ENCODE measurements at places on chromosomes 3 and 15.

GRCh38 chr3:66186545-66186944 lies 34.3 kb upstream of the SLC25A26 start:
- DNase-seq: peak; percentile 9

DNA sequence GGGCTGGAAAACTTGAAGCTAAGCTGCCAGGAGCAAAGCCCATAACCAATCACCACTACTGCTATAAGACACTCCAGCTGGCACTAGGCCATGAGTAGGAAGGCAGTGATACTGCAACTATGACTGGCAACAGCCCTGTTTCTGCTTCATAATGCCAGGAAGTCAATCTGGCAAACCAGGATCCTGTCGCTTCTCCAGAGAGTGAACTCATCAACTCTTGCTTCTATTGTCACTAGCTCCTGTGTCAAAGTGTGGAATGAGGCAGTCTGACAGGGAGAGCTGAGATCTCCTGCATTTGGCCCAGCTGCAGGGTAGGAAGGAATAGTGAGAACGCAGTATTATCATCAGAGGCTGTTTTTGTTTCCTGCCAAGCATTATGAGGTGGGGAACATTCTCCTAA lies 105.3 kb downstream of the CTNNB1 start:
- DNase-seq: no peak

- DNase-seq: peak; percentile 32
Measured at GRCh38 chr3:160401291-160402095, 2.0 kb downstream of the SMC4 start.

- DNase-seq: no peak
Measured at GRCh38 chr3:59483191-59483590, 433.4 kb upstream of the CFAP20DC start.

DNA sequence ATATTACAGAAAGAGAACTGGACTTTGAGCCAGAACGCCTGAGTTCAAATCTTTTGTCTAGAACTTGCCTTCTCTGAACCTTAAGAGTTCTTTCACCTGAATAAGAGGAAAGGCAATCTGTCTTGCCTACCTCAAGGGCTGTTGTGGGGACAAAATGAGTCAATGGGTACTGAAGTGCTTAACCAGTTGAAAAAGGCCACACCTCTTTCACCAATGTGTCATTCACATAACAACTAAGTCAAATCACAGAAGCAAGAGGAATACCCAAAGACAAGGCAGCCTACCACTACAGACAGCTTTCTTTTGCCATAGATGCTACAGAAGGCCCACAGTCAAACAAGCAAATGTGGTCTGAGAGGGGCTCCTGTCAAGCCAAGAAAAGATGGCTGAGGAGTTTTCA lies 39.7 kb downstream of the NBEAL2 start:
- DNase-seq: no peak

- no peak for DNase-seq
Measured at GRCh38 chr3:52090131-52090932, 34.0 kb upstream of the DUSP7 start.

DNA sequence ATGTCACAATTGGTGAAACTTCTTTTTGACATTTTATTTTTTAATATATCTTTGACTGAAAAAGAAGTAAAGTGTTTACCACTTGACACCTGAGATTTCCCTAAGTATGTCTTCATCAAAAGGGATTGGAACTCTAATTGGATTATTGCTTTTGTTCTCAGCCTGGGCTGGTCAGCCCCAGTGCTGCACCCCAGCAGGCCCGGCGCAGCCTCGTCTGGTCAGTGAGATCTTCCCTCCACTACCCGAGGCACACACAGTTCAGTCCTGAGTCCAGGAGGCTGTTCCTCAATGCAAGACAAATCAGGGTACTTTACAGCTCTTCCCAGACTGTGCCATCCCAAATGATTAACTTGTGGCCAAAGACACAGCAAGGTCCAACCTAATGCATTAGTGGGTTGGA lies 146.9 kb upstream of the SEMA6D start:
- DNase-seq: peak; percentile 70

GRCh38 chr3:45553469-45553974 lies 41.0 kb upstream of the LIMD1 start:
- DNase-seq: no peak

- DNase-seq: no peak
Measured at GRCh38 chr3:113295463-113295862, 84.1 kb downstream of the BOC start.

- no peak for DNase-seq
Measured at GRCh38 chr15:78024519-78024870, 53.0 kb downstream of the TBC1D2B start.

- DNase-seq: no peak
Measured at GRCh38 chr3:170007031-170007663, 30.6 kb upstream of the GPR160 start.

GRCh38 chr15:33864360-33865075 lies 103.8 kb upstream of the CHRM5 start:
- DNase-seq: no peak

- DNase-seq: no peak
Measured at GRCh38 chr3:46130631-46131310, 77.3 kb downstream of the CCR1 start.

DNA sequence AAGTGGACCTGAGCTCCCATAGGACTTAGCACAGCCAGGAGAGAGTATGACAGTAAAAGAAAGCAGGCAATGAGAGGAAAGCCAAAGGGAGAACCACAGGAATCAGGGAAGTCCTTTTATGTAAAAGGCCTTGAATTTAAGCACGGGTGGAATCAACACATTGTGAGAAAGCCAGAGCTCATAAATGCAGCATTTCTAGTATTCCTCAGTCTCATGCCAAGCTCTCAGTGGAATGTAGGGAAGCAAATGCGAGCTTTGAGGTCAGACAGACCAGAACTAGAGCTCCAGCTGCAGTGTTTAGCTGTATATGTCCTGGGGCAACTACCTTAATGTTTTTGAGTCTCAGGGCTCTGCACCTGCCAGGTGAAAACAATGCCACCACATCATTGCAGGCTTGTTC lies 132.1 kb upstream of the TRIM42 start:
- DNase-seq: no peak

DNA sequence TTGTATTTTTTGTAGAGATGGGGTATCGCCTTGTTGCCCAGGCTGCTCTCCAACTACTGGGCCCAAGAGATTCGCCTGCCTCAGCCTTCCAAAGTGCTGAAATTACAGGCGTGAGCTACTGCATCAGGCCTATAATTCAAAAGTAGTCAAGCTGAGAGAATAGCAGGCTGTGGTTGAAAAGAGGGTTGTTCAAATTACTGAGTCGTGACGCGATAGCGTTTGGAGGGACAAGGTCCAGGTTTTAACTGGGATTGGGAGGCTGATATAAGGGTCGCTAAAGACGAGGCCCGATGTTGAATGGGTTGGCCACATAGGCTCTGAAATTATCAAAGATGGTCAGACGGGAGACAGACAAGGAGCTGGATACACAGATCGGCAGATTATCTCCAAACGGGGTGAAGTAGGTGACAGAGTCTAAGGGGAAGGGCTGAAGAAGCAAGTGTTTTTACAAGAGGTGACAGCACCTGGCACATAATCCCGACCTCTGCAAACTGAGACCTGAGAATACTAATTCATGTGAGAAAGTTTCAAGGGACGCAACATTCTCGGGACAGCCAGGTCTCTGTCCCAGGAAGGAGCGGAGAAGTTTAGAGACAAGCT lies 759 bp upstream of the ARID3B start:
- peak; percentile 33 for DNase-seq

GRCh38 chr3:62669161-62669560 lies 206.1 kb downstream of the CADPS start:
- DNase-seq: peak; percentile 23

GRCh38 chr3:43525941-43526607 lies 95.7 kb downstream of the ANO10 start:
- DNase-seq: no peak

DNA sequence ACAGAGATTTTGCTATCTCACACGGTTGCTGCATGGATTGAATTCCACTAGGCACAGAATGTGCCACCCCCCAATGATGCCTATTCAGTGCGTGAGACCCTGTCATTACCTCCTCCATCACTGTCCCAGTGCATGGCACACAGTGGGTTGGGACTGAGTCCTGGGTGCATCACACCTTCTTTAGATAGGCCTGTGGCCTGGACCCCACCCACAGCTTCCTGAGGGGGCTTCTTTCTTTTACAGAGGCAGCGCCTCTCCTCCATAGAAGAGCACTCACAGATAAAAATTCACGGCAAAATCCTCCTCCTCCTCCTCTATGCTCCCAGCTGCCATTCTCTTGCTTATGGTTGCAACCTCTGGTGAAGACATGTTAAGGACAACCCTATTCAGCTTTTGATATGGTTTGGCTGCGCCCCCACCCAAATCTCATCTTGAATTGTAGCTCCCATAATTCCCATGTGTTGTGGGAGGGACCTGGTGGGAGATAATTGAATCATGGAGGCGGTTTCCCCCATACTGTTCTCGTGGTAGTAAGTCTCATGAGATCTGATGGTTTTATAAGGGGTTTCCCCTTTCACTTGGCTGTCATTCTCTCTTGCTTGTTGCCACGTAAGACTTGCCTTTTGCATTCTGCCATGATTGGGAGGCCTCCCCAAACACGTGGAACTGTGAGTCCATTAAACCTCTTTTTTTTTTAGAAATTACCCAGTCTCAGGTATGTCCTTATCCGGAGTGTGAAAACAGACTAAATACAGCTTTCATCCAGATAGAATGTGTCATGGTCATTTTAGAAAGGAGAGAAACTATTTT lies 147.6 kb downstream of the KLF13 start:
- DNase-seq: no peak

DNA sequence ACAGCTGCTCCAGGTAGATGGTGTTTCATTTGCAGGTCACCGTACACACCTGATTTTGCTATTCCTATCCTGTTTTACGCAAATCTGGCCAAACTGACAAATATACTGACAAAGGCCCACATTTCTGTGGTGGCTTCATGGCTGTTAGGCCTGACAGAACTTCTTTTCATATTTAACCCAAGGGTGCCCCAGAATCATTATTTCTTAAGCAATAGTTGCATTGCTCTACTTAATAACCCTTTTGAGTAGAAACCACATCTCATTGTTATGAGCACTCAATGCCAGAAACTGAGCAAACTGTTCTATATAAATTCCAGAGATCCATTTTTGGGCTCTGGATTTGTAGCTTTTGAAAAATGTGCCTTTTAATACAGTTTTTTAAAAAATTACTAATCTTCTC lies 19.4 kb downstream of the ASTE1 start:
- no peak for DNase-seq

DNA sequence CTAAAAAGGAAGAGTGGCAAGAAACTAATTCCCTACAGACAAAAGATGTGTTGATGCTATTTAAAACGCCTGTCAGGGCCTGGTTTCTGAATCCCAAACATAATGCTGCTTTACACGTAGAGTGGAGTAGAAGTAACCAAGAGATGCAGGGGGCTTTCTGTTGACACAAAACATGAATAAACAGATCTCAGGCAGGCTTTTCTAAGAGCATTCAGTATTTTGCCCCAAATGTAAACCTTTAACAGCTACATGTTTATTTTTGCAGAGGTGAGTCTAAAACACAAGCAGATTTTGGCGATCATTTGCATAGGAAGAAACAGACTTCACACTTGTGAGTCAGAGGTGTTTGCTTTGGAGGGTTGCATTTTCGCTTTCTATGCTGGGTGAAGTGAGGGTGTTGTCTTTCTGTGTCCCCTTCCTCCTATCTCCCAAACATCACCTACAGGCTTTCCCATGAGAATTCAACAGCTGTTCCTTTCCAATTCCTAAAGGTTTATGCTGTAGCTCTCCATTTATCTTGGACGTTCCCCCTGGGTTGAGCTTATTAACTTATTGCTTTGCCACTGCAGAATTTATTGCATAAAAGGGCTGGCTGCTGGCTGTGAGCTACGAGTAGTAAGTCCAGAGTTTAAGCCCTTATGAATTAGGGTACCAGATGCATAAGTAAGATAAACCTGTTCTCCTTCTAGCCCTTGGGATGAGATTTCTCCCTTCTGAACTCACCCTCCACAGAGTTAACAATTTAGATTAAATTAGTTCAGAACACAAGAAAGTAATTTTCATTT lies 156.7 kb downstream of the DIPK2A start:
- peak; percentile 60 for DNase-seq

- DNase-seq: no peak
Measured at GRCh38 chr3:133210656-133211055, 172.5 kb downstream of the TMEM108 start.

DNA sequence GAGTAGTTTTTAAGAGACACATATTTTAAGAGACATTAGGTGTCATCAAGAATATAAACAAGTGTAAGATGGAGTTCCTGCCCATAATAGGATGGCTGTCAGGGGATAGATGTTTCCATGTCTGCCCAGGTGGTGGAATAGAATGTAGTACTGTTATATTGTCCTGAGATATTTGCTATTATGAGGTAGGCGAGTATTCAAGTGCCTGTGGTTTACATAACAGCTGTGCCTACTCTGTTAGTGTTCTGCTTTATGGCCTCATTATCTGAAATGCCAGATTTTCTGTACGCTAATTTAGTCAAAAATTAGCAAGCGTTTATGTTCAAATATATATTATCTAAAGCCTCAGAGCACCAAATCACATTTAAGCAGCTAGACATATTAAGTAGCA lies 360.2 kb upstream of the ROPN1 start:
- DNase-seq: no peak

GRCh38 chr15:49315391-49315823 lies 107.6 kb upstream of the FGF7 start:
- DNase-seq: peak; percentile 44

- no peak for DNase-seq
Measured at GRCh38 chr15:68463996-68464395, 32.0 kb upstream of the ITGA11 start.

Measured in neural progenitor cell (in vitro differentiated cells).